CD4-positive, alpha-beta T cell treated with Interleukin-2 at 100 ng/mL for 4 hours (primary cell): ENCODE measurements at places on chromosomes 5 and 9.

GRCh38 chr9:95074632-95075031, 242.9 kb downstream of the FANCC start:
- no peak for DNase-seq

DNA sequence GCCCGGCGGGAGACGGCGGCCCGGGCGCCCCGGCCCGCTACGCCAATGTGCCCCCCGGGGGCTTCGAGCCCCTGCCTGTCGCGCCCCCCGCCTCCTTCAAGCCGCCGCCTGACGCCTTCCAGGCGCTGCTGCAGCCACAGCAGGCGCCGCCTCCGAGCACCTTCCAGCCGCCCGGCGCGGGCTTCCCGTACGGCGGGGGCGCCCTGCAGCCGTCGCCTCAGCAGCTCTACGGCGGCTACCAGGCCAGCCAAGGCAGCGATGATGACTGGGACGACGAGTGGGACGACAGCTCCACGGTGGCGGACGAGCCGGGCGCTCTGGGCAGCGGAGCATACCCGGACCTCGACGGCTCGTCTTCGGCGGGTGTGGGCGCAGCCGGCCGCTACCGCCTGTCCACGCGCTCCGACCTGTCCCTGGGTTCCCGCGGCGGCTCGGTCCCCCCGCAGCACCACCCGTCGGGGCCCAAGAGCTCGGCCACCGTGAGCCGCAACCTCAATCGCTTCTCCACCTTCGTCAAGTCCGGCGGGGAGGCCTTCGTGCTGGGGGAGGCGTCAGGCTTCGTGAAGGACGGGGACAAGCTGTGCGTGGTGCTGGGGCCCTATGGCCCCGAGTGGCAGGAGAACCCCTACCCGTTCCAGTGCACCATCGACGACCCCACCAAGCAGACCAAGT, 723 bp downstream of the SNX18 start:
- peak; percentile 55 for DNase-seq

- no peak for DNase-seq
These were observed 275.2 kb upstream of the PCSK5 start for GRCh38 chr9:75615284-75615683.

DNA sequence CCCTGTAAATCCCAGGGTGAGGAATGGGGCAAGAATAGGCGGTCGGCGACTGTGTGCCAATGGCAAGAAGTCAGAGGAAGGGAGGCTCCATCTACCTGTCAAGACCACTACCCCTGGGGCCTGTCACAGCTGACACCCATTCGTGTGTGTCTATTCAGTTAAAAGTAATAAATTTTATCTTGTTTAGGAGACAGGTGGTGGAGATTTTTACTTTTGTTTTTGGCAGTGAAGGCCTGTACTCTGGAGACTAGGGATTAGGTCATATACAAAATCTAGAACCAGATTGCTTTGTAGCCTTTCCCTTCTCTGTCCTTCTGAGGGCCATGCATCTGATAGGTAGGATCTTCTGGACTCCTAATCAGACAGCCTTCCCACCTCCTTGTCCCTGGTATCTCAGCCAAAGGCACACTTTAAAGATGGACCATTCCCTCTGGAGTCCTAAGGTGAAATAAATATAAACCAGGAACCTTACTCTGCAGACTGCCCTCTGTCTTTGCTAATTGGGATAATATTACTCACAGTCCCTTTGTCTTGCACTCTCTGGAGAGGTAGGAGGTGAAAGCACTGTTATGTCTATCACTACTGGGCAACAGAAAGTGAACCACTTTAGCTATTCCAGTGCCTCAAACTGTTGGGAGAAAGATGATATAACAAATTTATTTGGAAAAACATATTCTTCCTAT, 213.2 kb upstream of the ACTBL2 start:
- no peak for DNase-seq

DNA sequence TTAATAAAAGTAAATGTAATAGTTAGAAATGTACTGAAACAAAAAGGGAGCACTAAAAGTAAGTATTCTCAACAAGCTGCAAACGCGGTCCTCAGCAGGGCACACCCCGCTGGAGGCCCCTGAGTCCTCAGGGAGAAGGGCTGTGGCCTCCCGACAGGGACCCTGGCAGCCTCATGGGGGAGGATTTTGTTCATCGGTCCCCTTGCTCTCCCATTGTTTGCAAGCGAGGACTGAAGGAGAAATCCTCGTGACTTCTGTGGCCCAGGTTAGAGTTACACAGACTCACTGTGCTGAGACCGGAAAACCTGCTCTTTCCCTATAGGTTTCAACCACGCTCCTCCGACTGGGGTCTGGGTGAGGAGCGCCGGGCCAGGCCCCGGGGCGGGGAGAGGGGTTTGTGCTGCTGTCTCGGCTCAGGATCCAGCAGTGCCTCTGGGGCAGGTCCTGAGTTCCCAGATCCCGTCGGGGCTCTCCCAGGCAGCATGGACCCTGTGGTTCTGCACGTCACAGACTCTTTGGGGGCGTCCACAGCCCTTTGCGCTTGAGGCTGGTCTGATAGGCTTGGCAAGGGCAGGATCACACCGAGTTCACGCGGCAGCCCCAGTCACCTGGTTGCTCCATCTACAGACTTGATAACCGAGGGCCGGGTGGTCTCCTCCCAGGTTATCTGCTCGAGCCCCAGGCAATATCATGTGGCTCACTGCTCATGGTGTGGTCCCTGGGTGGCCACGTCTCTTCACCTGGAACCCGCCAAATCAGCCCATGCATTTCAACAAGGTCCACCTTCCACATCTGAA, 38.8 kb downstream of the MRPL36 start:
- no peak for DNase-seq

GRCh38 chr5:14305045-14305444, 161.9 kb downstream of the TRIO start:
- no peak for DNase-seq

DNA sequence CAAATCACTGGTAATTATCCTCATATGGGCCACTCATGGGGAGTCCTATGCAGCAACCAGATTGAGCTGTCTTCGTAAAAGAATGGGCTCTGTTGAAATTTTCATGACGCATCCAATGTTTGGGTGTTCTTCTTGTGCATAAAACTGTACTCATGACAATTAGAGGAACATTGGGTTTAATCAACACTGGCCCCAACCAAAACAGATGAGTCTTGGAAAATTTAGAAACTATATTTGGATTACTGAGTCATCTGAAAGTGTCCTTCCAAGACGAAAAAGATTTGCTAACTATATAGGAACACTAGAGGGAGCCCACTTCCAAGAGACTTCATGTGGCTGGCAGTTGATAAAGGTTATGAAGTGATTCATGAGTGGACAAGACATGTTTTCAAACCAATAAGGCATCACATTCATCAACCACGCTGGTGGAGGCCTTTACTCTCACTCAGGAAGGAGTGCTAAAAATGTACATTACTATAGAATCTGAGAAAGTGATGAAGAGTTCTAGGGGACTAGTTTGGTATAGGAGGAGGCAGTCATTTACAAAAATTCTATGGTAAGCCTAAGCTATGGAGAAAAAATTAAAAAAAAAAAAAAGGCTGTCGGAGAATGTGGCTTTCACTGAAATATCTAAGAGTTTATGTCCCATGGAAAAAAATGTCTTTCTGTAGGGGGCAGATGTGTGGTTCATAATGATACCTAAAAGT, 313.5 kb downstream of the PRDM9 start:
- no peak for DNase-seq

GRCh38 chr5:160023908-160024630, 15.1 kb downstream of the TTC1 start:
- DNase-seq: no peak

- peak; percentile 63 for DNase-seq
These were observed 120.2 kb upstream of the GRHPR start for GRCh38 chr9:37302277-37302676.

DNA sequence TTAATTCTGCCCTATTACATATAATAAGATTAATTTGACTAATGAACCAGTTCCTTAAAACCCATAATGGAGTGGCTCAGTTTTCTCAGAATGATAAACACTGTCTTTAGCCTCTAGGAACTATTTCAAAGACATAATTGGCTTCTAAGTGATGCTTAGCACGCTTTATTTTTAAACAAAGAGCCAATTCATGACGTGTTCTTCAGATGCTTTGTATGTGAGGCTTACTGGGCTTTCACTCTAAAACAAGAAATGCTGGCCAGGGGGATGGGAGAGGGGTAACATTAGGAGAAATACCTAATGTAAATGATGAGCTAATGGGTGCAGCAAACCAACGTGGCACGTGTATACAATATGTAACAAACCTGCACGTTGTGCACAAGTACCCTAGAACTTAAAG, 7.6 kb upstream of the SFXN1 start:
- DNase-seq: no peak

DNA sequence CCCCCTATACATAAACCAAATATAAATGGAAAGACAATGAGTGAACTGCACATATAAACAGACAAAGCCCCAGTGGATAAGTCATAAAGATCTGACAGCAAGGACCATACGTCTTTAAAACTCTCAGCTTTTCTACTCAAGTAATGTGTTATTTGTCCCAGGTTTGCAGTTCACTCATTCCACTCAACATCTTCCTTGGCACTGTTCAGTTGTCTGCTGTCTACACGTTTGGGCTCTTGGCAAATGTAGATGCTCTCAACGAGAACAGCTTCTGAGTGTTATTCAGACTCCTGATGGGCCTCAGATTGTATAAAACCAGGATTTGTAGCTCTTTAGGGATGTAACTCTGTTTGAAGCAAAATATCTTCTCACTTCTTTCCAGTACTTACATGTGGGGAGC, 198.2 kb upstream of the SEMA6A start:
- DNase-seq: no peak

- DNase-seq: no peak
These were observed 229.8 kb downstream of the NTRK2 start for GRCh38 chr9:84899326-84899725.

GRCh38 chr5:115320515-115320914, 24.1 kb upstream of the CCDC112 start:
- DNase-seq: no peak

- no peak for DNase-seq
These were observed 7.6 kb downstream of the SLC36A3 start for GRCh38 chr5:151295791-151296477.

- DNase-seq: no peak
These were observed 15.0 kb downstream of the GFI1B start for GRCh38 chr9:132993511-132993939.

DNA sequence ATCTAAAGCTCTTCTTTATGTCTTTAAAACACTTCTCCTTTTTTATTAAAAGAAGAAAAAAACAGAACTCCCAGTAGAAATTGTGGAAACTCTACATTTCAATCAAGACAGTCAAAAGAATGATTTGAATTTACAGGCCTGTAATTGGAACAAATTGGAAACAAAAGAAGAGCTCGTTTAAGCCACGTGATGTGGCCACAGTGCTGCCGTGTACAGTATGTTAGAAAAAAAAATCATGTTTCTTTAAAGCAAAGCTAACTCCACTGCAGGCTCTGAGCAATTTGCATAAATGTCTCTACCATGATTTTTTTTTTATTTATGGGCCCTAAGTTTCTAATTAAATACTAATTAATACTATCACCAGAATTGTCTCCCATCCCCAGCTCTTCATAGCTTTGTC, 325.6 kb downstream of the ZSWIM6 start:
- no peak for DNase-seq

- peak; percentile 90 for DNase-seq
These were observed 5.4 kb upstream of the HBEGF start for GRCh38 chr5:140351609-140352334.

GRCh38 chr9:132995121-132995420, 16.6 kb downstream of the GFI1B start:
- no peak for DNase-seq

DNA sequence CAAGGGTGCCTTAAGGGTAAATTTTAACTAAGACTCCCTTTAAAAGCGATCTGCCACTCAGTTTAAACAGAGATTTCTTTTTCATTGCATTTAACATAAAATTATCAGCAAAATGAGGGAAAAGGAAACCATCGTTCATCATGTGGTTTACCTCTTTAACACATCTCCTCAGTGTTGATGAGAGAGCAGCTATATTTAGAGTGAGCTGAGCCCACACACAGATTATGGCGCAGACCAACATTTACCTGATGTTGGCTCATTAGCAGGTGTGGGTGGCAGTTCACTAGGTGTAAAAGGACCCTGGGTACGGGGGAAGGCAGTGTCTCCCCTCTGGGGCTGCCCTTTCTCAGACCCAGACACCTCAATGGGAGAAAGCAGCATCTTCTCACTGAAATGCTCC, 149.8 kb downstream of the ENTREP1 start:
- peak; percentile 6 for DNase-seq

DNA sequence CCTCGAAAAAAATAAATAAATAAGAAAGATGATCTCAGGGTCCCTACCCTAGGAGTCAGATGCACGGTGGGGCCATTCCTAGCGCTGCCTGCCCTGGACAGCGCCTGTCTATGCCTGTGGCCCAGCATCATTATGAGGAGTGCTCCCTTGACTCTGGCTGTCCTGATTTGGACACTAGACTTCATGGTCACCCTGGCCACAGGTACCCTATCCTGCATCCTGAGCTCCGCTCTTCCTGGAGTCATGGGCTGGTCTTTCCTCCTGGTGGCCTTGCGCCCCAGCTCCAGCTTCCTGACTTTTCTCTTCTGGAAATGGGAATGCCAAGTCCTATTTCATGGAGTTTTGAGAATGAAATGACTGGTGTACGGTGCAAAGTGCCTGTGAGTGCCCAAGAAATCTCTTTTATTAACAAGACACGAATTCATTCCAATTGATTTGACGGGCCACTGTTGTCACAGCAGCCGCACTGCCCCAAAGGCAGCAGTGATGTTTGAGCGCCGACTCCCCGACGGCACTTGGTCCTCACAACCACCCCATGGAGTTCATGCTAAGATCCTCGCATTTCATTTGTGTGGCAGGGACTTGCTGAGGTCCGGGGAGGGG, 564 bp upstream of the AIF1L start:
- DNase-seq: no peak

DNA sequence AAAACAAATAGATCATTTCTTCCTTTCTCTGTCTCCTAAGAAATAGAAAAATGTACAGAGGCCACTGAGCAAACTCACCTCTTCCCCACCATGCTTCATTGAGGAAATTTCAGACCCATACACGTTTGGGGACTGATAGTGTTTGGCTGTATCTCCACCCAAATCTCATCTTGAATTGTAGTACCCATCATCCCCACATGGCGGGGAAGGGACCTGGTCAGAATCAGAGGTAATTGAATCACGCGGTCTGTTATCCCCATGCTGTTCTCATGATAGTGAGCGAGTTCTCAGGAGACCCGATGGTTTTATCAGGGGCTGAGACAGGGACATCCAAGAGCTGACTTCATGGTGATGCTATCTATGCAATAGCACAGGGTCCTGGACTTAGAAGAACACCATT, 1655.8 kb downstream of the MAT2B start:
- no peak for DNase-seq

- no peak for DNase-seq
These were observed 61.0 kb upstream of the DAPK1 start for GRCh38 chr9:87436716-87437115.

- no peak for DNase-seq
These were observed 423.8 kb upstream of the SMARCA2 start for GRCh38 chr9:1591310-1591709.

GRCh38 chr9:114076237-114077161, 1.6 kb downstream of the AMBP start:
- DNase-seq: no peak

GRCh38 chr5:149603210-149603609, 21.9 kb downstream of the ARHGEF37 start:
- no peak for DNase-seq
